ENCODE measurements at places on chromosomes 5 and 9.

- DNase-seq, result no peak
Measured at GRCh38 chr5:160333721-160334120, 21.4 kb upstream of the CCNJL start.

- no peak for DNase-seq
Measured at GRCh38 chr9:108213511-108213910, 642.3 kb downstream of the ACTL7B start.

DNA sequence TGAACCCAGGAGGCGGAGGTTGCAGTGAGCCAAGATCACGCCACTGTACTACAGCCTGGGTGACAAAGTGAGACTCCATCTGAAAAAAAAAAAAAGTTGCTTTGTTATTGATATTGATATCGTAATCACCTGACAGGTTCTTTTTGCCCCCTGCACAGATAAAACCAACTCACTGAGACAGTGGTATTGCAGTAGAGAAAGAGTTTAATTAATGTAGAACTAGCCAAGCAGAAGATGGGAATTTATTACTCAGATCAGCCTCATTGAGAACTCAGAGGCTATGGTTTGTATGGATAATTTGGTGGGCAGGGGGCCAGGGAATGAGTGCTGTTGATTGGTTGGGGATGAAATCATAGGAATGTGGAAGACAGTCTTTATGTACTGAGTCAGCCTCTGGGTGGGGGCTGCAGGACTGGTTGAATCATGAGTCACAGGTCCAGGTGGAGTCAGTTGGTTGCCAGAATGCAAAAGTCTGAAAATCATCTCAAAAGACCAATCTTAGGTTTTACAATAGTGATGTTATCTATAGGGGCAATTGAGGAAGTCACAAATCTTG, 35.8 kb upstream of the MEGF10 start:
- no peak for DNase-seq

- no peak for DNase-seq
Measured at GRCh38 chr5:27706832-27707231, 668.4 kb upstream of the CDH9 start.

DNA sequence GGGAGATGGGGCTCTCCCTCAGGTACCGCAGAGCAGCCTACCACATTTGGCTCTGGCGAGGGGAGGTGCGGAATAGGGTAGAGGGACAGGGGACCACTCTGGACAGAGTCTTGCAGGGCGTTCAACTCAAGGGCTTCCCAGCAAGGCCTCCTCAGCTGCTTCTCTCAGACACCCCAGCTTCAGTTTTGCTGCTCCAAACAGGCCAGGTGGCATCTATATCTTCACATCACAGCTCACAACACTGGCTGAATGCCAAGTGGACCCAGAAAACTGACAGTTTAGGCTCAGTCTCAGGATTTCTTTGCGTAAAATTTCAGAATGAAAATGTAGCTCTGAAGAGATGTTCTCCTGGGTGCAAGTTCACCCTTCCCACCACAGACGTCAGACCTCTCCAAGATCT, 592.6 kb upstream of the ADAMTS16 start:
- DNase-seq, result no peak

GRCh38 chr5:151708126-151708525, 21.4 kb upstream of the SPARC start:
- DNase-seq, result no peak

GRCh38 chr5:179149278-179149677, 89.1 kb downstream of the ZNF354C start:
- no peak for DNase-seq

GRCh38 chr5:56303511-56303910, 70.4 kb upstream of the ANKRD55 start:
- no peak for DNase-seq

- DNase-seq, result no peak
Measured at GRCh38 chr5:16737209-16737608, 120.4 kb upstream of the RETREG1 start.

DNA sequence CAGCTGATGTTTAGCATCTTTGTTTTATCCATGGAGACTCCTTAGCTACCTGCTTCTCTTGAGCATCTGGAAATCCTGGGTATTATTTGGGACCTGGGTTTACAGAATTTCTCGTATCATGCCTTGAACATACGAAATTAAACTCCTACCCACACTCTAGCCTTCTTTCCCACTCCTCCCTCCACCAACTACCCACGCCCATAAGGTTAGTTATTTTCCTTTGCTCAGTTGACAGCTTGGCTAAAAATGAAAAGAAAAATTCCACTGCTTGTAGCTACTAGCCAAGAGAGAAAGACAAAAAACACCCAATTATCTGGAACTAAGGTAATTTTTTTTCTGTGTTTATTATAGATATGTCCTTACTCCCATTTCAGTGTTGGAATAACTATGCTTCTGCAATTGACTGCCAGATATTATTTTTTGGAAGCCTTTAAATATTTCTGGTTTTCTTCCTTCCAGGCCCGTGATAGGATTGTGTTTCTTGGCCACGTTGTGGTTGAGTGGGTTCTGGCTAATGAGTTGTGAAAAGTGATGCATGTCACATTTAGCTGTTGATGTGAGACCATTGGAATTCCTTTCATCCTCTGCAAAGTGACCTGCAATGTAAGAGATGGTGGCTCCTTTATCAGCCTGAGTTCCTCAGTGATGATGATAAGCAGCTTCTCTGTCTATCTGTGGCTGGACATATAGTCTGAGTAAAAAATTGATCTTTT, 308.1 kb downstream of the LRRC70 start:
- DNase-seq, result no peak

DNA sequence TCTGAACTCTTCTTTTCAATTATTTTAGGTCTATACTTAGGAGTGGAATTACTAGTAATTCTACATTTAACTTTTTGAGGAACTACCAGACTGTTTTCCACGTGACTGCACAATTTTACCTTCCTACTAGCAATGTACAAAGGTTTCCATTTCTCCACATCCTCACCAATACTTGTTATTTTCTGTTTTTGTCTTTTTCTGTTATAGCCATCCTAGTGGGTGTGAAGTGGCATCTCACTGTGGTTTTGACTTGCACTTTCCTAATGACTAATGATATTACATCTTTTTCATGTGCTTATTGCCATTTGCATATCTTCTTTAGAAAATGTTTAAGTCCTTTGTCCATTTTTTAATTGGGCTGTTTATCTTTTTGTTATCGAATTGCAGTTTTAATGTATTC, 136.9 kb upstream of the EGFLAM start:
- DNase-seq, result no peak

DNA sequence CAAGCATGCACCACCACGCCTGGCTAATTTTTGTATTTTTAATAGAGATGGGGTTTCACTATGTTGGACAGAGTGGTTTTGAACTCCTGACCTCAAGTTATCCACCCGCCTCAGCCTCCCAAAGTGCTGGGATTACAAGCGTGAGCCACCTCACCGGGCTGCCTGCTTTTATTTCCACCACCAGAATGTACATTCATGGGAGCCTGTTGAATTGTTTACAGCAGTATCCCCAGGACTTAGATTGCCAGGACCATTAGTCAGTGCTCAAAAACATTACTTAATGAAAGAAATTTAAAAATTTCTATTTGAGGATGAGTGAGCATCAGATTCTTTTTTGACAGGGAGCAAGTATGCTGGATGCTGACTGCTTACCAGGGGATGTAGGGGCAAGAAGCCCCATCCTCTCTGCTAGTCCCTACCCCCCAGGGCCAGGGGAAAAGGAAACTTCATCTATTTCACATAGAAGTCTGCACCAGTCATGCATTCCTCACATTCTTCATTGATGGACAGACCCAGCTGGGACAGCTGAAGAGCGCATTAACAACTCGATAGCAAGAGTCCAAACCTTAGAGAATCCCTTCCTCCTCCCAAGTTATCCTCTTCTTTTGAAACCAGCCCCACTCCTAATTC, 10.3 kb upstream of the RGMB start:
- DNase-seq, result no peak

GRCh38 chr9:72151104-72151503, 1.9 kb downstream of the GDA start:
- no peak for DNase-seq

- no peak for DNase-seq
Measured at GRCh38 chr5:66769030-66769733, 173.0 kb downstream of the MAST4 start.

DNA sequence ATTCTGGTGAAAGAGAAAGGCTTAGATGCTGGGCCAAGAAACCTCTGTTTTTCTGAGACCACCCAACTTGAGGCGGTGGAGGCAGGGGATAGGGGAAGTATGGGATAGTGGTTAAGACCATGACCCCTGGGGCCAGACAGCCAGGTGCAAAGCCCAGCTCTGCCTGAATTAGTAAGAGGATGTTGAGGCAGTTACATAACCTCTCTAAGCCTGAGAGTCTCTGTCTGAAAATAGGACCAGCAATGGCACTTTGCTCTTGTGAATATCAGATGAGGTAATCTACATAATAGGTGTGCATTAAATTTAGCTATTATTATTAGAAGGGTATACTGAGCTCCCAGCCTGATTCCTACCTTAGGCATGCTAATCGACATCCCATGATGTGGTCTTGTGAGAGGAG, 68.2 kb downstream of the DOCK2 start:
- DNase-seq, result no peak

- DNase-seq, result peak; percentile 72
Measured at GRCh38 chr5:134526483-134527155, 1.1 kb downstream of the JADE2 start.

- DNase-seq, result peak; percentile 4
Measured at GRCh38 chr9:21919377-21920362, 74.5 kb downstream of the CDKN2A start.

GRCh38 chr5:73230264-73231245, 57.6 kb downstream of the TMEM174 start:
- no peak for DNase-seq

DNA sequence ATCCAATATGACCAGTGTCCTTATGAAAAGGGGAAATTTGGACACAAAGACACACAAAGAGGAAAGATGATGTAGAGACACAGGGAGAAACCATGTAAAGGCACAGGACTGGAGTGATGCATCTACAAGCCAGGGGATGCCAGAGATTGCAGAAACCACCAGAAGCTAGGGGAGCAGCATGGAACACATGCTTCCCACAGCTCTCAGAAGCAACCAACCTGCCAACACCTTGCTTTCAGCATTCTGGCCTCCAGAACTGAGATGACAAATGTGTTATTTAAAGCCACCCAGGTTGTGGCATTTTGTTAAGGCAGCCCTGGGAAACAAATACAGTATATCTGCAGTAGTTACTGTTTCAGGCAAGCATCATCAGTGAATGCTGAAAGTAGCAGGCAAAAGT, 23.2 kb downstream of the DAP start:
- DNase-seq, result no peak

- no peak for DNase-seq
Measured at GRCh38 chr5:138103319-138103637, 19.4 kb downstream of the WNT8A start.

GRCh38 chr9:73050065-73050816, 97.4 kb upstream of the ALDH1A1 start:
- DNase-seq, result no peak

DNA sequence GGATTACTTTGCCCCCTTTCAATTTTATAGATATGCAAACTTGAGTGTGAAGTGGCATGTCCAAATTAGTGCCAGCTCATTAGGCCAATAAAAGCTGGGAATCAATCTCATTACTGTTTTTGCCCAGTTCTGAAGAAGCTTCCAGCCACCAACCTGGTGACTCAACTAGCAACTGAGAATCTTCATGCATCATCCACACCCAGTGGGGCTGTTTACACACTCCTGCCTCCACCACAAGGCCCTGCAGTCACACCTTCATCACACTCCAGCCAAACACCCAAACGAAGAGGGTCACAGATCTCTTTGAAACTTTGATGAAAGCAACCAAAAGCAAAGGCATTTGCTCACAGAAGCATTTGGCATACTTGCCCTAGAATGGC, 41.3 kb upstream of the S1PR3 start:
- DNase-seq, result no peak

DNA sequence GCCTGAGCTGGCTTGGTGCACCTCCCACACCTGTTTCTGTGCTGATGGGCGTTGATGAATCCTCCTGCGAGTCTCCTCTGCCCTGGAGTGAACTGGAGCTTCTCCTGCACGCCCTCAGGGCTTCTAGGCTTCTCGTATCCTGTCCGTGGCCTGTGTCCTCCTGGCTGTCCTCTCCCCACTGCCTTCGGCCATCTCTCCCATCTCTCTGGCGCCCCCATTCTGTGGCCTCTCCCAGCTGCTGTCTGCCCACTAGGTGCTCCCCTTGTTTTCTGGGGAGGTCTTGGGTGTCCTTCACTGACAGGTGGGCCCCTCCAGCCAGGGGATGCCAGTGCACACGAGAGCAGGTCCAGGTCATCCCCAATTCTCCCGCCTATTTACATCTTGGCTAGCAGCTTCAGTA, 28.8 kb downstream of the AHRR start:
- DNase-seq, result no peak

GRCh38 chr9:94921656-94922055, 195.2 kb downstream of the AOPEP start:
- no peak for DNase-seq

DNA sequence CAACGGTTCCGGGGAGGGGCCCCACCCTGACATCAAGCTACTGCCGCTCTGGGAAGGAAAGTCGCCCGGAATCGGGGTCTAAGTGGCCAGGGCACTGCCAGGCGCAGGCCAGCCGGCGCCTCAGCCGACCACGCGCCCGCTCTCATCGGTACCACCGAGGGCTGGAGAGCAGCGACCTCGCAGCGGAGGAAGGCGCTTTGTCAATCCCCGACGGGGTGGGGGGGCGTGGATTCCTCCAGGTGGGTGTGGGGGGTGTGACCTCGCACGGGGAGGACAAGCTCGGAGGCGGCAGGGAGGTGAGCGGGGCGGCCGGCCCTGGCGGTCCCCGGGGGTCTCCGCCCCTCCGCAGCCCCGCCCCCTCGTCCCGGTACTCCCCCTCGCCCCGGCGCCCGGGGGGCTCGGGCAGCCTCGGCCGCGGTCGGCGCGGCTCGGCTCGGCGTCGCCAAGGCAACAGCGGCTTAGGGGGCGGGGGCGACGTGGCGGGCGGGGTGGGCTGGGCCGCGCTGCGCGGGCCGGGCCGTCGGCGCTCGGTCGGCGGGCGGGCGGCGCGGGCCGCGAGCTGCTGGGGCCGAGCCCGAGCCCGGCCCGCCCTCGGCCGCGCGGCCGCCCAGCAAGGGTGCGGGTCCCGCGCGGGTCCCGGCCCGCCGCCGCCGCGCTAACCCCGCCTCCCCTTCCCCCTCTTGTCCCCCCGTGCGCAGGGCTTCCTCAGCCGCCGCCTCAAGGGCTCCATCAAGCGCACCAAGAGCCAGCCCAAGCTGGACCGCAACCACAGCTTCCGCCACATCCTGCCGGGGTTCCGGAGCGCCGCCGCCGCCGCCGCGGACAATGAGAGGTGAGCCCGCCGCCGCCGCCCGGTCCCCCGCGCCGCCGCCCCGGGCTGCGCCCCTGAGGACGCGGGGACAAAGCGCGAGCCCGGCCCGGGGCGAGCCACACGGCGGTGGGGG, 47.5 kb downstream of the DAB2IP start:
- peak; percentile 17 for DNase-seq

DNA sequence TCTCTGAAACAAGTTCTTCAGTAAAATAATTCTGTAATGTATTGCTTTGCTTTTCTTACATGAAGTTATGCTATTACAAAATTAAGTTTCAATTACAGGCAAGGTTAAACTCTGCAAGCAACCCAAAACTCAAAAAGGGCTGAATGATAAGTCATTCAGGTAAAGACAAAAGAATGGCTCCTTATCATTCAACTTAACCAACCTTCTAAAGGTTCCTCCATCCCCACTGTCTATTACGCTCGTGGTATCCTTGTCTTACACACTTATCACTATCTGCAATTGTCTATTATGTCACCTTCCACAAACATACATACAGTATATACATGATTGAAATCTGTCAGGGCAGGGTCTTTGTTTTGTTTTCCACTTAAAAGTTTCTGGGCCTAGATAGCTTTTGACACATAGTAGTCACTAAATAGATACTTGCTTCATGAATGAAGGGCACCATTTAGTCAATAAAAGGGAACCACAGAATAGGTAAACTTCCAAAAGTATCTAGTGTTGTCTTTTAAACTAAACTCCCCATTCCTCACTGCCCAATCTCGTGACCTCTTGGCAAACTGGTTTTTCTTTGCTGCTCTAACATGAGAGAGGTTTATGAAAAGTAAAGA, 6.9 kb downstream of the RPL37 start:
- DNase-seq, result no peak
